ENCODE measurements at places on chromosomes 7 and 10.

DNA sequence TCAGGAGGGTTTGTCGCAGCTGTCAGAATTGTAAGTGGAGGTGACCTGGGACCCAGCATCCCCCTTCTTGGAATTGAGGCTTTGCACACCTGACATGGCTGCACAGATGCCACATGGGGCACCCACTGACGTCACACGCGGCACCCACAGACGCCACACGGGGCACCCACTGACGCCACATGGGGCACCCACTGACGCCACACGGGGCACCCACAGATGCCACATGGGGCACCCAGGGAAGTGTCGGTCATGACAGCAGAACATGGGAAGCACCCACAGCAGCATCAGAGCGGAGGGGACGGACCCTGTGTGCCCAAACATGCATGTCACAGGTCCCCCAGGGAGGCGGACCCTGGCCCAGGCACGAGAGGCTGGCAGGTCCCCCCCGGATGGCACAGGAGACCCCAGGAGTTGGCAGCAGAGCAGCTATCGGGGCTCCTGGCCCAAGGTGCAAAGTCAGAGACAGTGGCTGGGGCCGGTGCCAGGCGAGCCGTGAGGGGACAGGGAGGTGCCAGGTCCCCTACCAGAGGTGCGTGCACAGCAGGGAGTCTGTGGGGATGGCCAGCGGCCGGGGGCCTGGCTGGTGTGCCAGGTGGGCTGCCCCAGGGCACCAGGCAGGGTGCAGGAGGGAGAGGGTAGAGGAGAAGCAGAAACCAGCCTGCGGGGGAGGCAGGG, 21.1 kb downstream of the KNDC1 start:
- ATAC-seq: no peak

DNA sequence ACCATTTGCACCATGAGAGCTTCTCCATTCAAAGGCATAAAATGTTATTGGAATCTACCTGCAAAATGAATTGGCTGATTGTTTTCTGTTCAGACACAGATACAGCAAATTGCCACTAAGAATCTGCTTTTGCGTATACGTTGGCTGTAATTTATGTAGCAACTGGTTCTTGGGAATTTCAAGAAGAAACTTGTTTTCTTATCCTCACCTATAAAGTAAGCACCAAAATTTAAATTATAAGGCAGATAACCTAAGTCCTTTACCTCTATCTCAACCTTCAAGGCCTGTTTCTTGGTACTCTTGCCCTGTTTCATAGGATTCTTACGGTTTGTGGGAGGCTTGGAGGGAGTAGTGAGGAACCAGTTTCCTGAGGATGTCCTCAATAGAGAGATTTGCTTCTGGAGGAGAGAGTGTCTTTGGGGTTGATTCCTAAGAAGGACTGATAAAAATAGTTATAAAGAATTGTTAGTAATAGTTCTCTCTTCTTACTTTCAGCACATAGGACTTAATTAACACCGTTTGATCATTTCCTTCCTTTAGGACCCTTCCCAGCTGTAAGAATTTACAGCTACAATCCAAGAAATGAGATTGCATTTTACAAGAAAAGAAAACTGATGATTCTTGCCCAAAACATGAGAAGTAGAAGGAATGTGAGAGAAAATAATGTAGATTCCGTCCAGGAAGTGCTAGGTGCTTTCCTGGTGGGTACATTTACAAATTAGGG, 2.0 kb downstream of the STAMBPL1 start:
- no peak for ATAC-seq

- ATAC-seq: no peak
Observed at GRCh38 chr7:65276822-65277221, 96.8 kb upstream of the ZNF92 start.

- ATAC-seq: no peak
Observed at GRCh38 chr7:152313831-152314604, 121.8 kb downstream of the KMT2C start.

- ATAC-seq: no peak
Observed at GRCh38 chr10:124162774-124163354, 69.5 kb upstream of the CHST15 start.

DNA sequence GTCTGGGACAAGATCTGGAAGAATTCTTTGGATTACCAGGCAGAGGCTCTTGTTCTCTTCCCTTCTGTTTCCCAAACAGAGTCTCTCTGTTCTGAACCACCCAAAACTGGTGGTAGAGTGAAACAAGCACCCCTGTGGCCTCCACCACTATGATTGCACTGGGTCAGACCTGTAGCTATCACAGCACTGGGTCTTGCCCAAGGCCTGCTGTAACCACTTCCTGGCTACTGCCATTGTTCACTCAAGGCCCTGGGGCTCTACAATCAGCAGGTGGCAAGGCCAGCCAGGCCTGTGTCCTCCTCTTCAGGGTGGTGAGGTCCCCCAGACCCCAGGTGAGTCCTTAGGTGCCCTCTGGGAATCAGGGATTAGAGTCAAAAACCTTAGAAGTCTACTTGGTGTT, 4.1 kb upstream of the LRRC17 start:
- ATAC-seq: no peak

- ATAC-seq: no peak
Observed at GRCh38 chr10:31855033-31855432, 73.6 kb downstream of the ARHGAP12 start.

DNA sequence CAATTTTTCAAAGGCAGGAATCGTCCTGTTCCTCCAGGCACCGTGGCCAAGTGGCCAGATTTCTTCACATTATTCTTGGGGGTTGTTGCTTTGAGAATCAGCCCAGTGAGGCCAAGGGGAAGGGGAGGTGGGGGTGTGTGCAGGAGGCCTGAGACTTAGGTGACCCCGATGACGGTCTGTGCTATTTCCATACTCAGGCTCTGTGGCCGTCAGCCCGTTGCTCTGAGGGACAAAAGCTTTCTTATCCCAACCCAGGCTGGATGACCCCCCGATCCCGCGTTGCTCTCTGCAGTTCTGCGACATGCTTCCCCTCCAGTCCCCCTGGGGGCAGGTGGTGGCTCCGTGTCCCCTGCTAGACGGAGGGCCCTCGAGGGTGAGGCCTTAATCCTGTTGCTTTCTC, 14.2 kb downstream of the DOCK1 start:
- no peak for ATAC-seq

- ATAC-seq: no peak
Observed at GRCh38 chr10:130236711-130237110, 100.5 kb downstream of the GLRX3 start.

DNA sequence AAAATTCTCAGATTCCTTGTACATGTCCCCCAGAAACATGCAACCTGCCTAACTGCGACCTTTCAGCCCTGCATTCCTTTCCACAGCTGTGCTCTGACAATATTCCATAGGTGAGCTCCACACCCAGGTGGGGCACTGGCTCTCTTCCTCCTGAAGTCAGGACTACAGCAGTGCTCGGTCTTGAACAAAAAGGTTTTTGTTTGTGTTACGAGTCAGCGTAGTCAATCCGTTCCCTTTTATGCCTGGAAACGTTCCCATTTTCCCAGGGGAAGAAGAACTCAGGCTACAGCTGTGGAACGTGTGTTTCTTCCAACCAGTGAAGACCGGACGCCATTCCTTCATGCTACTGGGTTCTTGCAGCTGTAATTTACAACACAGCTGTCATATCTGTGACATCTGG, 52.4 kb upstream of the PFKP start:
- no peak for ATAC-seq

Data from activated CD4-positive, CD25-positive, alpha-beta regulatory T cell treated with anti-CD3 and anti-CD28 coated beads, Interleukin-2, amount 50 U/mL, for 24 hours (primary cell).